ENCODE measurements at places on chromosomes 6 and 20.
A peak's percentile ranks its signal among the peaks of the same experiment; 100 is the strongest.

DNA sequence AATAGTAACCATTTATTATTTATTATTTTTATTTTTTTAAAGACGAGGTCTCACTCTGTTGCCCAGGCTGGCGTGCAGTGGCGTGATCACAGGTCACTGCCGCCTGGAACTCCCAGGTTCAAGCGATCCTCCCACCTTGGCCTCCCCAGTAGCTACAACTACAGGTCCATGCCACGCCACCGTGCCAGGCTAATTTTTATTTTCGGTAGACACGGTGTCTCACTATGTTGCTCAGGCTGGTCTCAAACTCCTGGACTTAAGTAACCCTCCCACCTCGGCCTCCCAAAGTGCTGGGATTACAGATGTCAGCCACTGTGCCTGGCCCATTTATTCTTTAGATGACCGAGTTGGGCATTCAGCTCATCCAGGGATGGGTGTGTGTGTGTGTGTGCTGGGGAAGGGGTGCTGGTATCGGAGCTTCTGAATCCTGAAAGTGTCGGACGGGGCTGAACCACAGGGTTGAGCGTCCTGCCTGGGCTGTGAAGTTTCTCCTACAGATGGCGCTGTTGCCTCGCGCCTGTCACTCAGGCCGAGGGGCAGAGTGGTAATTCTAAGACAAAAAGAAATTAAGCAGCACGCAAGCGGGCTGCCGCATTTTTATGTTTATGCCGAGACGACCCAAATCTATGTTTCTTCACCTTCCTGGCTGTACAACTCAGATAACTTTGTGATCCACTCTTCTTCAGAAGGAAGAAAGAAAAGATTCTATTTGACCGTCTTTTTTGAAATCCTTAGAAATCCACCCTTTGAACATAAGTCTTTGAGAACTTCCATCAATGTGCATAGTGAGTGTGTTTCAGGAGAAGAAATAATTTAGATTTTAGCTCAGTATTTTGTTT, 252.8 kb downstream of the CDH26 start:
- peak; percentile 57 for DNase-seq

GRCh38 chr6:156676721-156677120, 100.5 kb upstream of the ARID1B start:
- no peak for DNase-seq

DNA sequence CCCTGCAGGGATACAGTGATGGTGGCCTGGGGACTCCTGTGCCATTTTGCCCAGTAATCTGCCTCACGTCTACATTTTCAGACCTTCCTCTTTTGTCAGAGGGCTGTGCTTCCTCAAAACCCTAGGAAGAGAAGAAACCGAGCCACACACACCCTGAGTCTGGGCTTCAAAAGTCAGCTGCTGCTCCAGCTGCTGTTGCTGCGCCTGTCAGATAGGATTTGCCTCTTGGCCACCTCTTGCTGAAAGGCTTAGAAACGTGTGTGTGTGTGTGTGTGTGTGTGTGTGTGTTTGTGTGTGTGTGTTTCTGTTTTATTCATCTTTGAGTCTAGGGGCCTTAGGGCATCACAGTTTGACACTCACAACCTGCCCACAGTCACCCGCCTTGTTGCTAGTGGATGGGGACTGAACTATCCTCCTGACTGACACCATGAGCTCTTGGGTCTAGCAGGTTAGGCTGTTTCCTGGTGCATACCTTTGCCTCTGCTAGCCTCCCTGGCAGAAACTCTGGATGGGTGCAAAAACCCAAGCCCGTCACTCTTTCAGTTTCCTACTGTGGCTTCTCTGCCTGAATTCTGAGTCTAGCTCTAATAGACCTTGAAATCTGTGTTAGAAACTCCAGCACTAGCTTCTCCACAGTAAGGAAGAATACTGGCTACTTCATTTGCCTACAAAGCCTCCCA, 94.9 kb upstream of the CEP85L start:
- no peak for DNase-seq

GRCh38 chr6:7542874-7543624, 1.6 kb downstream of the DSP start:
- peak; percentile 76 for DNase-seq

DNA sequence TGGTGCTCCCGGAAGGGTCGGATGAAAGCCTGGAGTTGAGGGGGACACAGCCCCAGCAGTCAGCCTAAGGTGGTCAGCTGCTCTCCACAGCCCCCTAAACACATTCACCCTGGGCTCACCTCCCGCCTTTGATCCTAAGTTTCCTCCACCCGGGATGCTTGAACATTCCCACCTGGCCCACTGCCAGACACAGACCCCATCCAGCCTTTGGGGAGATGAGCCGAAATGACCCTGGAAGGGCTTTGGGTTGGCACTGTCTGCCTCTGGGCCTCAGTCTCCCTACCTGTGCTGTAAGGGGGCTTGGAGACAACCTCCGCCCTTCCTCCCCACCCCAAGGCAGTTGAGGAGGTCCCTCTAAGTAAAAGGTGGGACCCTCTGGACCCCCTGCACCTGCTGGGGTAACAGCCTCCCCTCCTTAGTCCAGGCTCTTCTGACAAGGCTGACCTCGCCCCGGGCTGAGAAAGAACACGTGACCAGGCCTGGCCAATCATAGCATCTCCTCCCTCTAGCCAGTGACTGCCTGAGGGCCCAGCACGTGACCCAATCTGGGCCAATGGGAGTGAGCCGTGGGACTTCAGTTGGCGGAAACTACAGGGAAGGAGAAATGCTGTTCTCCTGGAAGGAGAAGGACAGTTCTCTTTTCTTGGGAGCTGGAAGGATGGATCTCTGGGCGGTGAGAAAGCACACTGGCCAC, 16.9 kb upstream of the UBE2V1 start:
- DNase-seq, result no peak

GRCh38 chr6:25387483-25387882, 108.3 kb downstream of the CARMIL1 start:
- DNase-seq, result no peak

- peak; percentile 51 for DNase-seq
Observed at GRCh38 chr6:77292564-77293546, 170.4 kb downstream of the HTR1B start.

Data from kidney tubule cell (primary cell).